ENCODE measurements at places on chromosomes 2 and 18.

DNA sequence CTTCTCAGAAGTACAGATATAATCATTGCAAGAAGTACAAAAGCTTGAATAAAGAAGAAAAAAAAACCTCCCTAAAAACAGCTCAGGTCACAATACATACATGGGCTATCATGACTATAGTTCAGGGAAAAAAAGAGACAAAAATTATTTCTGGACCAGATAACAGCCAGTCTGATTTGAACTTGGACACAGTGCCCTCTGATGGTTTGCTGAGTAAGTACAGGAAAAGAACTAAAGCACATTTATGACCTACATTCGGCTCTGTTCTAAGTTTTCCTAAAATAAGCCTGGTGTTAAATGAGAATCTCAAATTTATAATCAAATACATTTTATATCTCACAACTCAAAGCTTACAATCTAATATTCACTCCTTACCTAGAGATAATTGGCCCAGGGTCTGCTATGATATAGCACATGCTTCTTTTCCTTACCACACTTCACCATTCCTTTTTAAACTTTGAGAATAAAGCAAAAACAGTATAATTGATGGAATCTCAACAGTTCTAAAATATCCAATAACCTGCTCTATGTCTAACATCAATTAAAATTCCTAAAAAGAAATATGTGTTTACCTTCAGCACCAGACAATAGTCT, 81.1 kb downstream of the RAPH1 start:
- no peak for DNase-seq

- no peak for DNase-seq
These were observed 662 bp downstream of the ACVR2A start for GRCh38 chr2:147845411-147845971.

DNA sequence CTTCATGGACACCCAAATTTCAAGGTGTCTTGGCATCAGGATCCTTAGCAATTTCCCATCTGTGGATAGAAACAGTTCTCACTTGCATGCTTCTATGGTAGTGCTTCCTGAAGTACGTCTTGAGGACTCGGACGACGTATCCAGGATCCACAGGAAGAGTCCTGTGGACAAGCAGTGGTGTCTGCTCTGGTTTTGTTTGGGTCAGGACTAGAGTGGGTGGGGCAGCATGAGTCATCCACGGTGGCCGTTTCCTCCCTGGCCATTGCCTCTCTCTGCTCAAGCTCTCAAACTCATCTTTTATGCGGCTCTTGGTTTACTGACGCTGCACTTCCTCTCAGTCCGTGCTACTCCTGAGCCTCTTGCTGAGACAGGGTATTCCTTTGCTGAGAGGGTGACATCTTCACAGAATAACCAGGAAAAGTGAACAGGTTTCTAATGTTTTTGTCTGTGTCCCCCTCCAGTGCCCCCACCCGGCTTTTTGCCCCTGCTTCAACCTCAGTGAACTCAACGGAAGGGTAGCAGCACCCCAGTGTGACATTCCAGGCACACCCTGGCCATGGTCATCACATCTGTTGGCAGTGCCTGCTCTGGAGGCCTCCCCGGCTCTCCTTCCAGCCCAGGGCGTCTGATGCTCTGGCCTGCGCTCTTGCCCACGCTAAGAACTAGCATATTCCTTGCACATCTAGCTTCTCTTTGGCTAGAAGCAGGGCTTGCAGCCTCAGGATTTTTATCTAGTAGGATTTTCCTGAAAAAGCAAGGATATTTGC, 62.2 kb downstream of the ARMC9 start:
- DNase-seq = no peak

- DNase-seq = no peak
These were observed 90.6 kb downstream of the SLC4A3 start for GRCh38 chr2:219718066-219718465.

Measured in dorsolateral prefrontal cortex (tissue), 122 donors.